ENCODE measurements at places on chromosomes 3 and 15.
A peak's percentile ranks its signal among the peaks of the same experiment; 100 is the strongest.

GRCh38 chr15:89837134-89837829 is 22.6 kb upstream of the ANPEP start:
- DNase-seq = no peak

DNA sequence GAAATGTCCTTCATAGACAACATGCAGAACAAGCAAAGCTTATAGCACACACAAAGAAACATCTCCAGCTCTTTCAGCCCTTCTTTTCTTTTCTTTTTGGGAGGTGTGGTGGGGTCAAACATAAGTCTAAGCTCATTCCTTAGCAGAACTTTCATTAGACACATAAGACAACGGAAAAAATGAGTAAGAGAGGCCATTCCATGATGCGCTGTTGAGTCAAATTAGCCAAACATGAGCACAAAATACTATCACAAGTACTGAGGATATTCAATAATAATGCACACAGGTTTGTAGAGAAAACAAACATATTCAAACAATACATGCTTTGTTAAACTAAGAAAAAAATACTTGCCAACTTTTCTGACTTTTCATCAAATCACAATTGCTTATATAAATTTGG is 83.0 kb downstream of the PLOD2 start:
- DNase-seq = no peak

DNA sequence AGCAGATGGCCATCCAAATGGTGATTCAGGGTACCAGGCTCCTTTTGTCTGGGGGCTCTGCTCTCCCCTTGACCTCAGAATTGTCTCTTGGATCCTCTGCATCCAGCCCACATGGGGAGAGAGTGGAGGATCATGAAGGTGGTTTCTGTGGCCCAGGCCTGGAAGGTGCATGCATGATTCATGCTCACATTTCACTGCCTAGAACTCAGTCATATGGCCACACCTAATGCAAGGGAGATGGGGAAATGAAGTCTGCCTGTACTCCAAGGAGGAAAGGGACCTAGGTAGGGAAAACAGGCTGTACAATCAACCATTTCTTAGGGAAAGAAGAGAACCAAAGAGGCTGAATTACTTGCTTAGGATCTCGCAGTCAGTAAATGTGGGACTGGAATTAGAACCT is 15.1 kb downstream of the HRG start:
- DNase-seq = no peak

DNA sequence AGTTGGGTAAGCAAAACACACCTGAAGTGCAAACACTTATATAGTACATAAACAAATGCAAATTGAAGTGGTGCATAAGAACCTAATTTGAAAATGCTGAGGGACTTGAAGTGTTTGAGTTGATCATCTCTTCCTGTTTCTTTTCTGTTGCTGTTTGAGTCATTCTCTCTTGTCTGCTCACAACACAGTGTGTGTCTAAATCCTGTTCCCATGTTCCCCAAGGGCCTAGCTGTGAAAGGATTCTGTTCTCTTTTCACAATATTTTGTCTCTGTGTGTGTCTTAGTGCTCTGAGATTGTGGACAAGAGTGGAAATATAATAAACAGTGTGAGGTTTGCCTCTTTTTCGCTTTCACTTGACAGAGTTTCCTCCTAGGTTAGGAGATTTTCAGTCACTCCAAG is 6.1 kb downstream of the CD96 start:
- no peak for DNase-seq

GRCh38 chr3:183180110-183180783 is 17.7 kb upstream of the LAMP3 start:
- no peak for DNase-seq

DNA sequence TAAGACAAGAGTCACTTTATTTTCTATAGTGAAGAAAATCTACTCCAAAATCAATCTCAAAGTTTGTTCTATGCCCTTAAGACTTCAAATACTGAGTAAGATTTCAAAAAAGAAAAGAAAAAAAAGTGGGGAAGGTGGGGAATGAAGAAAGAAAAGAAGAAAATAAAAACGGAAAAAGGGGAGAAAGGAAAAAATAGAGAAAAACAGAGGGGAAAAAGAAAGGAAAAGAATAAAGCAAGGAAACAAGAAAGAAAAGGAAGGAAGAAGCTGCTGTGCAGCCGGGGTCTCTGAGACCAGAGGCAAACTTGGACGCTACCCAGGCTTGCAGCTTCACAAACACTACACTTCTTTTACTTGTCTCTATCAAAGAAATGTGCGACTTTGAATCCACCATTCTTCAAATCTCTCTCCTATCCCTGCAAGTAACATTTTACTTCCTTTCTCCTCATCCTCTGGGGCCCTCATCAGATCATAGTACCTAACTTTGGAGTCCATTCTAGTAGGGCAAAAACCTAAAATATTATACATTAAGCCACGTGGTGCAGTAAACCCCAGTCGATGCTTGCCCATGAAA is 279.8 kb downstream of the FOXP1 start:
- DNase-seq = no peak

GRCh38 chr3:29936054-29936453 is 655.2 kb downstream of the RBMS3 start:
- DNase-seq = peak; percentile 7

DNA sequence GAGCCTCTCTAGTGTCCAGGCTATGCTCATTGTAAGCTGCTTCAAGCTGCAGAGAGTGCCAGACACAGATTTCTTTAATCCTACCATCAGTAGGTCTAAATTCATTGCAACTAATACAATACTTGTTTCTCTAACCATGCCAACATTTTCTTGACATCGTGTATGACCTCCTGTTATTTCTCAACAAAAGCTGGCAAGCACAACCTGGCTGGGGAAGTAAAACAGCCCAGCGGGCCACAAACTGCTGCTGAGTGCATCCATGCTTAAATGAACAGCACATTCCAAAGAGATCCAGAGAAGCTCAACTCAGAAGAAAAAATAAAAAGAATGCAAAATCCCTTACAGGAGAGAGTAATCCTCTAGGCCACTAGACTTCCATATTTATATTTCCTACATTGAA is 36.5 kb downstream of the GMNC start:
- no peak for DNase-seq

DNA sequence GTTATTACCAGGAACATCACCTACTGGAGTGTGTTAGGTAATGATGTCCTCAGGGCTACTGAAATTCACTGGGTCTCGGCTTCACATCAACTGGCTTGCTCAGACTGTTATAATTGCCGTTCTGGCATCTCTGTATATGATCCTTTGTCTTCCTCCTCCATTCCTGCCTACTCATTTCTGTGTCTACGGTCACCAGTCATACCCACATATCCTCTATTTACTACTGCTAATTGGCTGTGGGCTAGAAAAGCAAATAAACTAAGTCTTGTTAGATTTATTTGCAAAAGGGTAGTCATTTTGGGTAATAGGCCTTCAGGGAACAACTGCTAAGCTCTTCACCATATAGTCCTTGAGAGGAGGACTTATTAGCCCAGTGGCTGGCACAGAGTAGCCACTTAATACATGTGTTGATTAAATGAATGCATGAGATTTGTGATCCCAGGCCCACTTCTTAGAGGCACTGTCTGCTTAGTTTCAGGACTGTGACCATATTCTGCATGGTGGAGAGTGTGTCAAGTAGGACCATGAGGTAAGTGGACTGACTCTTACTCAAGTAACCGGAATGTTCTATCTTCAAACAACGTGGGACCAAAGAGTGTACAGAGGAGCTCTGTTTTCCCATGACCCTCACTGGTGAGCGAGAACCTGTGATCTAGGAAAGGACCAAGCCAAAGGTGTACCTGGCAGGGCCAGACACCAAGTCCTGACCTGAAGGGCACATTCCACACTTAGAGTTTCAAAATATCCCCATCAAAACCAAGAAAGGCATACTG is 13.2 kb downstream of the ZDHHC3 start:
- DNase-seq = no peak

DNA sequence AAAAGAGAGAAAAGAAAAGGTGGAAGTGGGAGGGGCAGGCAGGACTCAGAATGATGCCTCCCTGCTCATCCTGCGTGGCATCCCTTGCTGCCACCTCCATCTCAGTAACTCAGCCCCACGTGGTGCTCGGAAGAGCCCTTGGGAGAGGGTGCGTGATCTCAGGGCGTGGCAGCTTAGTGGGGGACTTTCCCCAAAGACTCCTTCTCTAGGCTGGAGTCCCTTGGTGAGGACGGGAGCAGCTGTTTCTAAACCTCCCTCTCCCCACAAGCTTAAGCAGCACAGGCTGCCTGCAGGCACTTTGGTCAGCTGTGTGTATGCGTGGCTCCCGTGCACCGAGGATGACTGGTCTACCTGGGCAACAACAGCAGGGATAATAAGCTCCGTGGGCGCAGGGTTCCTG is 7.4 kb upstream of the ANPEP start:
- DNase-seq = no peak

DNA sequence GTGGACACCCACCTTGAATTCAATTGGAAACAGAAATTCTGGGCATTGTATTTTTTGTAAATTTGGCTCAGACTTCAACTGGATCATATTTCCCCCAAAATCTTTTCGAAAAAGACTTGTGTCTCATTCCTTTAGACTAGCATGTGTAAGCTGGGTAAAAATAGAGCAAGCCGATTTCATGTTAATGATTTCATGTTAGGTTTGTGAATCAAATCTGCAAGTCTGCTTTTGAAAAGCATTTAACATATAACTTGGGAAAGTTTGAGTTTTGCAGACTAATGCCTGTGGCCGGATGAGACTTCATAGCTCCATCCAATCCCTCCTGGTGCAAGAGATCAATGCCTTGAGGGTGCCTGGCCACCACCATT is 64.5 kb downstream of the FLNB start:
- no peak for DNase-seq

- DNase-seq = no peak
These were observed 15.0 kb upstream of the PLSCR1 start for GRCh38 chr3:146559388-146559787.

GRCh38 chr3:183937601-183938286 is 53.1 kb upstream of the PARL start:
- DNase-seq = no peak

GRCh38 chr3:39972508-39972907 is 163.1 kb downstream of the MYRIP start:
- no peak for DNase-seq

GRCh38 chr15:81480645-81481053 is 106.6 kb upstream of the TMC3 start:
- DNase-seq = peak; percentile 7

All from GM12864 (cell line).